ENCODE measurements at places on chromosomes 1 and 21. TPM values are rescaled to one million over a fixed set of nuclear protein-coding genes. Genes with fewer than 3 reads are reported as not detected.

The SRGAP2C gene
- 41.6 TPM for total RNA-seq

The BCL2L15 gene
- 0.36 TPM for total RNA-seq

The AUNIP gene
- 8.5 TPM for total RNA-seq

The TMEM240 gene
- total RNA-seq, result 4.7 TPM

The PCBP3 gene
- total RNA-seq, result 0.34 TPM

The DCDC2B gene
- total RNA-seq, result not detected

The CELA2B gene
- total RNA-seq, result not detected

The TMEM82 gene
- total RNA-seq, result not detected

The KRTAP24-1 gene
- total RNA-seq, result not detected

The PLCH2 gene
- not detected for total RNA-seq

The ADAMTS1 gene
- 22.9 TPM for total RNA-seq

The TSPEAR gene
- total RNA-seq, result not detected

The ZMYND12 gene
- total RNA-seq, result 4.0 TPM

The RGS1 gene
- total RNA-seq, result 1.0 TPM

The SPRR1B gene
- not detected for total RNA-seq

The IGSF21 gene
- total RNA-seq, result not detected

The TXNIP gene
- total RNA-seq, result 63.3 TPM

The FCRL2 gene
- total RNA-seq, result not detected

The FMO5 gene
- total RNA-seq, result 1.5 TPM

The RCC1 gene
- total RNA-seq, result 55.2 TPM

The EFCAB7 gene
- 10.0 TPM for total RNA-seq

The JAM2 gene
- not detected for total RNA-seq

The TGFB2 gene
- total RNA-seq, result 2.9 TPM

The EFNA1 gene
- 8.3 TPM for total RNA-seq

The S100A5 gene
- total RNA-seq, result not detected

The IGFN1 gene
- not detected for total RNA-seq

The NEGR1 gene
- 0.33 TPM for total RNA-seq

The BRINP3 gene
- not detected for total RNA-seq

The SERPINC1 gene
- total RNA-seq, result not detected

Data from melanocyte of skin (primary cell).